ENCODE measurements at places on chromosomes 3 and 15. TPM values are rescaled to one million over a fixed set of nuclear protein-coding genes. Genes with fewer than 3 reads are reported as not detected.
A peak's percentile ranks its signal among the peaks of the same experiment; 100 is the strongest.

Gene GOLGA6L4
- total RNA-seq: 1.3 TPM

GRCh38 chr3:124747111-124747981 is 17.1 kb downstream of the UMPS start:
- no peak for DNase-seq

GRCh38 chr15:31212326-31213080 is 111.0 kb upstream of the TRPM1 start:
- no peak for DNase-seq

- no peak for DNase-seq
Measured at GRCh38 chr3:15324379-15324808, 8.0 kb downstream of the SH3BP5 start.

- peak; percentile 42 for DNase-seq
Measured at GRCh38 chr3:120438665-120439370, 12.0 kb downstream of the FSTL1 start.

Gene TMIE
- total RNA-seq: 0.14 TPM

GRCh38 chr15:29937956-29938355 is 115.7 kb upstream of the TJP1 start:
- DNase-seq: no peak

Gene EIF2B5
- 28.2 TPM for total RNA-seq

Gene KLF15
- total RNA-seq: 103 TPM

Gene LTF
- 0.92 TPM for total RNA-seq

- DNase-seq: no peak
Measured at GRCh38 chr3:72017311-72017710, 232.4 kb upstream of the PROK2 start.

Gene NOX5
- under 0.01 TPM for total RNA-seq

DNA sequence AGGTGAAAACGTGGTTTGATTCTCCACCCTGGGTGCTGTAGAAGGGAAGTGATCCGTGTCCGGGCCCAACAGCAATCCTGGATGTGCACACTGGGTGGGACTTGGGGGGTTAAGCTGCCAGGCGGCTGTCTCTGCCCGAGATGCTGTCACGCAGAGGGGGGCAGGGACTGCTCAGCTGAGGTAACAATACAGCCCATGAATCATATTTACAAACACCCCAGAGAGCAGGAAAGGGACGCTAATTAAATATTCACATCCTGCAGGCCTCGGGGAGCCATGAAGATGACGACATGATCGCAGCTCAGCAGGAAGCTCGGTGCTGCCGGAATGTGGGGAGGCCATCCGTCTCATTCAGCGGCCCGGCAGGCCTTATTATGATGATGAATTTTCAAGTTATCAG is 17.9 kb upstream of the CRABP1 start:
- no peak for DNase-seq
